ENCODE measurements at places on chromosomes 3 and 15. TPM values are rescaled to one million over a fixed set of nuclear protein-coding genes. Genes with fewer than 3 reads are reported as not detected.

DNA sequence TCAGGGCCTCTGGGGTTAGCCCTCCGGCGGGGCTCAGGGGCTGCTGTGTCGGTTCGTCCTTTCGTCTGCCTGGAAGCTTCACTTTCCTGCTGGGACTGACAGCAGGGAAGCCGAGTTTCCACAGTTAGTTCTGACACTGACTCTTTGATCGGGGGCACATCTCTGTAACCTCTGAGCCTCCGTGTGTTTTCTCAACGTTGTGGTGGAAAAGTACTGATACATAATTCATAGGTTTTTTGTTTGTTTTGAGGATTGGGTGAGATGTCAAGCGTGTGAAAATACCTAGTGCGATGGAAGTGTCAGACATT lies 481 bp downstream of the AP4E1 start:
- no peak for DNase-seq

Gene TMC3
- not detected for total RNA-seq

DNA sequence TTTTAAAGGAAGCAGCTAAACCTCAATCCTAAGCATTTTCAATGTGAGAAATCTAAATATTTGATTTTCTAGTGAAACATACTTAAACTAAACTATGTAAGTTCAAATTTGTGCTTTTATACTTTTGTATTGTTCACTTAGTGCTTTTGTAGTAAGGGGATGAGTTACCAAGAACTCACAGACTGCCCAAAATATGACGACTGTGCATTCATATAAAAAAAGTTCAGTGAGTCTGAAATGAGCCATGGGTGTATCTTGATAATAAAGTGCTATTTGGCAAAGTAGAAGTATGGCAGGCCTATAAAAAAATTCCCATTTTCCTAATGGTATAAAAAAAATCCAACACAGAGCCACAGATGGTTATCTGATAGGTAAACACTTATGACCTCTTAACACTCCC lies 66.2 kb downstream of the NPTN start:
- DNase-seq, result no peak

Gene MESP2
- not detected for total RNA-seq

DNA sequence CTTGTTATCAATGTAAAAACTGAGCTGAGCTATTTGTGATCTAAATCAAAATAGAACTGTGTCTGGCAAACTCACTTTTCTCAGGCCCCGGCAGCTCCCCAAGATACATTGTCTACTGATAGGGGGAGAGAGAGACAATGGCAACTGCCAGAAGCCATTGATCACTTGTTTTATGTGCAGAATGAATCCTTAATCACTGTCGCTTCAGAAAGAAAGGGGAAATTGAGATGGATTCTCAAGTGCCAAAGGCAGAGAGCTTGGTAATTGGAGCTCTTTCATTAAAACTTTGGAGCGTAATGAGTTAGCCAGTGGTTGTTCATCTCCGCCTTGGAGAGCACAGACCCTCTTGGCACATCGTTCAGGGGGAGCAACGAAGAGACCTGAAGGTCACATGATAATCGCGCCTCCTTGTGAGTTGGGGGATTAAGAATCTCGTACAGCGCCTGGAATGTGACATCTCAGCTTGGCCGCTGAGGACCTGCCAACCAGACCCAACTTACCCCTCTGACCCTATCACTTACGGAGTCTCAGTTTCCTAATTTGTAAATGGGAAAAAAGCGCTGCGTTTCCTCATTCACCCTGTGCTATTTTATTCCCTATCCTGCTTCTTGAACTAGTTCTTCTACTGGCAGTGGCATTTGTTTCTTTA lies 252.8 kb downstream of the VPS13C start:
- DNase-seq, result no peak

Gene PIK3CA
- 30.6 TPM for total RNA-seq

Gene IQSEC1
- total RNA-seq, result 61.6 TPM

Gene NDN
- total RNA-seq, result 30.7 TPM

DNA sequence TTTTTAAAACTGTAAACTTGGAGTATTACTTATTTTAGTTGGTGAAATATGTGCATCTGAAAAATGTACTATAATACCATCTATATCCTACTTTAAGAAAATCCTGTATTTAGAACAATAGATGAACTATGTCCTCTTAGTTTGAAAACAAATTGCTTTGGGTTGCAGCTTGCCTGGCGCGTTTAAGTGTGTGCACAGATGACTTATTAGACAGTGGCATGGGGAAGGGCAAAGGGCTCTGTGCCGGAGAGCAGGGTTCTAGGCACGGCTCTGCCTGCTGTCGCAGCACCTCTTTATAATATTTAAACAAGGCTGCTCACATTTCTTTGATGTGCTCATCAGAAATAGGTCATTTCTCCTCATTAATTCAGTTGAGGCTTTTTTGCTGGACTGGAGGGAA lies 10.0 kb downstream of the PXK start:
- no peak for DNase-seq

GRCh38 chr15:79887054-79887930 lies 9.5 kb downstream of the MTHFS start:
- DNase-seq, result no peak

All from upper lobe of right lung (tissue), 1 donor.